ENCODE measurements at places on chromosomes 11 and 22.

DNA sequence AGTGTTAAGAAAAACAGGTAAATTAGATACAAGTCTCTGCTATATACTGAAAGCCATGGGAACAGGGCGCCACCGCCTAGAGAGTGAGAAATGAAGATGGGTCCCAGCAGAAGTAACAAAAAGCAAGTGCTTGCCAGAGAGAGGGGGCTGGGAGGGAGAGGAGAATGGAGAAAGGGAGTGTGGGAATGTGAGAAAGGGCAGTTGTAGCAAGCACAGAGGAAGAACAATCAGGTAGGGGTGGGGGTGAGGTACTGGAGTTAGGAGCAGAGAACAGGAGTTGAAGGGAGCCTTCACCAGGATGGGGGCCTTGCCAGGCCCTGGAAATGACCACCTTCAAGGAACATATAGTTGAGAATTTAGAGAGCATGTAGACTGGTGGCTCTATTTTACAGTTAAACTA is 66.8 kb downstream of the TCF20 start:
- DNase-seq = no peak

GRCh38 chr11:67033661-67034166 is 10.8 kb downstream of the SYT12 start:
- no peak for DNase-seq

- peak; percentile 20 for DNase-seq
Observed at GRCh38 chr11:122153746-122154145, 37.7 kb upstream of the BLID start.

- DNase-seq = no peak
Observed at GRCh38 chr11:115527534-115528125, 23.4 kb upstream of the CADM1 start.

GRCh38 chr11:59755701-59756557 is 753 bp downstream of the STX3 start:
- peak; percentile 87 for DNase-seq

DNA sequence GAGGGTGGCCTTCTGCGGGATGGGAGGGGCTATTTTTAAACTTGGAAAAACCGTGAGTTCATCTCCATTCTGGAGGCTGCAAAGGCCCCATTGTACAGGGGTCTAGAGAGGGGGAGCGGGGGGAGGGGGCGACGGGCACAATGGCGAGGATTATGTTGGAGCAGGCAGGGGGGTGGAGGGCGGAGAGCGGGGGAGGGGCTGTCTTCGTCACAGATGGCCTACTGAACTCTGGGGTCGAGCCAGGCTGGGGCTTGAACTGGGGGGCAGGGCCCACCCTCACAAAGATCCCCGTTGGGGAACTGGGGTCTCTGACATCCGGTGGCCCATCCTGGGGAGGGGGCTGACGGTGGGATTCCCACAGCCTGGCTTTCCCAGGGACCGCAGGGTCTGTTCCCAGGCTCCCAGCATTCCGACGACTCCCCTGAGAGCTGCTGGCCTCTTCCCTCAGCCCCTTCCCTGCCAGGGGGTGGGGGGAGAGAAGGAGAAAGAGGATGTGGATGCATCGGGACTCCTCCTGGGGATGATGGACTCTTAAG is 3.4 kb upstream of the MCAM start:
- peak; percentile 60 for DNase-seq

GRCh38 chr11:61912530-61912898 is 4.9 kb downstream of the RAB3IL1 start:
- no peak for DNase-seq

DNA sequence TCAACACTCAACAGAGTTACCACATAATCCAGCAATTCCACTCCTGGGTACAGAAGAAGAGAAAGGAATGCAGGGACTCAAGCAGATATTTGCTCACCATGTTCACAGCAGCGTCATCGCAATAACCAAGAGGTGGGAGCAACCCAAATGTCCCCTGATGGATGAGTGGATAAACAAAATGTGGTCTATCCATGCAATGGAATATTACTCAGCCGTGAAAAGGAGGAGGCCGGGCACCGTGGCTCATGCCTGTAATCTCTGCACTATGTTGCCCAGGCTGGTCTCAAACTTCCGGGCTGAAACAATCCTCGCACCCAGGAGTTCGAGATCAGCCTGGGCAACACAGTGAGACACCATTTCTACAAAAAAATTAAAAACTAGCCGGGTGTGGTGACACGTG is 131.7 kb downstream of the CTTN start:
- DNase-seq = no peak

DNA sequence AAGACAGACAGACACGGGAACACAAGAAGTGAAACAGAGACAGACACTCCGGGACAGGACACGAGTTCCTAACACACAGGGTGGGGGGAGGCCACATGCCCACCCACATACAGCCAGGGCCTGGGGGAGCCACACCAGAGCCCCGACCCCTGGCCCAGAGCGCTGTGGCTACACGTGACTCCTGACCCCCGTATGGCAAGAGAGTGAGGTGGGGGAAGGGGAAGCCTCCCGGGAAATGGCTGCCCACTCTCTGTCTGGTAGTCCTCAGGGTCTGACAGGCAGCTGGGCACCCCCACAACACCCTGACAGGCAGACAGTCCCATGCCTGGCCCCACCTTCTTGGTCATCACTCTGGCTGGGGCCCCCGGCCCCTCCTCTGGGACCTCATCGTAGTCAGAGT is 38.6 kb upstream of the PDE2A start:
- DNase-seq = no peak

GRCh38 chr11:115042002-115042401 is 363.7 kb downstream of the NXPE2 start:
- no peak for DNase-seq

DNA sequence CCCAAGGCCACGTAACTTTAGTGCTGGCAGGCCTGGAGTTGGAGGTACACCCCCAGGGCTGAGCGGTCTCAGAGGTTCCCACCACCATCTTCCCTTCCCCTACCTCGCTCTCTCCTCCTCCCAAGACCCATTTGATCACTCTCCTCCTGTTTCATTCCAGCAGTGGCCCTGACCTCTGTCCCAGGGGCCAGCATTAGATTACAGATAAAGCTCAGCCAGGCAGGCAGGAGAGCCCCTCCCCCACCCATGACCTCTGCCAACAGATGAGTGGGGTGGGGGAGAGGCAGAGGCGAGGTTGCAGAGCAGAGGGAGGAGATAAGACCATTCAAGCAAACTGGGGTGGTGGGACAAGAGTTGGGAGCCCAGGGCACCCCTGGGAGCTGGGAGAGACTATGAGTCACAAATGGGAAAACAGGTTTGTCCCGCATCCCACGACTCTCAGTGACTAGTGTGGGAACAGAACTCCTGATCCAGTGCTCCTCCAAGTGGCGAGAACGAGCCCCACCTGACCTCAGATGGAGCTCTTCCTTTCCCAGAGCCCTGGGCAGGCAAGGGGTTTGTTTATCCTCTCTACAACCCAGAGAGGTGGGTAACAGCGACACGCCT is 367.9 kb downstream of the MN1 start:
- peak; percentile 12 for DNase-seq

GRCh38 chr11:69129647-69130046 is 26.1 kb upstream of the SMIM38 start:
- no peak for DNase-seq

Data from endothelial cell of umbilical vein (primary cell).